ENCODE measurements at places on chromosomes 12 and 14.

- no peak for DNase-seq
Measured at GRCh38 chr12:93008044-93008778, 79.1 kb upstream of the EEA1 start.

DNA sequence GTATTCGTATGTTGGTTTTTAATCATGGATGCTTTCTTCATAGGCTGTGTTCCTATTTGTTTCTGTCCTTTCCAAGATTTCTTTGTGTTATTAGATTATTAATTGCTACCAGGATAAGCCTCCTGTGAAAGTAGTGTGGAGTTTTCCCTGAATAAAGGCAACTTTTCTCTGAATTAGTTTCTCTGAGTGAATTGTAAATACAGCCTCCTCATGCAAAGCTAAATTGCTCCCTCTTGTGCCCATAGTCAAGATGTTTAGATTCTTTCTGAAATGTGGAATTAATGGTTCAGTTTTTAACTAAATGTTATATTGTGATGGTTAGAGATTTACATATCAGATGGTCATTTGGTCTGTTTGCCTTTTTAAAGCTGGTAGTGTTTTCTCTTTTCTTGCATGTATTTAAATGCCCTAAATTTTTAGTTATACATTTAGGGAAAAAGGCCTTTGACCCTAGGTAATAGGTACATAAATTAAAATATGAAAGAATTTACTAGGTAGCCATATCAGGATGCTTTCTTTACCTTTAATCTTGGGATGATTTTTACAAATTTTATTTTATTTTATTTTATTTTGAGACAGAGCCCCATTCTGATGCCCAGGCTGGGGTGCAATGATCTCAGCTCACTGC is 8.9 kb downstream of the APAF1 start:
- DNase-seq: no peak

- no peak for DNase-seq
Measured at GRCh38 chr12:23535441-23535840, 414.0 kb downstream of the SOX5 start.

DNA sequence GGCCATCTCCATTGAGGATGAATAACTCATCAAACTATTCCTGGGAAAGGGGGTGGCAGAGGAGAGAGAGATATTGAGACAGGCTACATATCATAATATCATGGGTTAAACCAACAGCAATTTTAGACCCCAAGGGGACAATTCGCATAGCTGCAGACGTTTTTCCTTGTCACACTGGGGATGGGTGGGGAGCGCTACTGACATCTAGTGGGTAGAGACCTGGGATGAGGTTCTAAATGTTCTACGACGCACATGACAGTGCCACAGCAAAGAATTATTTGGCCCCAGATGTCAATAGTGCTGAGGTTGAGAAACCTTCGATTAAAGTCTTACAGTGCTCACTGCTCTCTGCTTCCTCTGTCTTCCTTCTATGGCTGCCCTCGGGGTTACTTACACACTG is 425.6 kb downstream of the NRXN3 start:
- DNase-seq: no peak

- DNase-seq: no peak
Measured at GRCh38 chr14:51430633-51431032, 190.6 kb downstream of the TMX1 start.

GRCh38 chr12:85698937-85699336 is 137.3 kb downstream of the RASSF9 start:
- DNase-seq: no peak

Measured in hypothalamus (tissue), 51 donors.